ENCODE measurements at places on chromosomes 7 and 10.

- DNase-seq = no peak
Observed at GRCh38 chr10:51002469-51002868, 71.8 kb upstream of the PRKG1 start.

DNA sequence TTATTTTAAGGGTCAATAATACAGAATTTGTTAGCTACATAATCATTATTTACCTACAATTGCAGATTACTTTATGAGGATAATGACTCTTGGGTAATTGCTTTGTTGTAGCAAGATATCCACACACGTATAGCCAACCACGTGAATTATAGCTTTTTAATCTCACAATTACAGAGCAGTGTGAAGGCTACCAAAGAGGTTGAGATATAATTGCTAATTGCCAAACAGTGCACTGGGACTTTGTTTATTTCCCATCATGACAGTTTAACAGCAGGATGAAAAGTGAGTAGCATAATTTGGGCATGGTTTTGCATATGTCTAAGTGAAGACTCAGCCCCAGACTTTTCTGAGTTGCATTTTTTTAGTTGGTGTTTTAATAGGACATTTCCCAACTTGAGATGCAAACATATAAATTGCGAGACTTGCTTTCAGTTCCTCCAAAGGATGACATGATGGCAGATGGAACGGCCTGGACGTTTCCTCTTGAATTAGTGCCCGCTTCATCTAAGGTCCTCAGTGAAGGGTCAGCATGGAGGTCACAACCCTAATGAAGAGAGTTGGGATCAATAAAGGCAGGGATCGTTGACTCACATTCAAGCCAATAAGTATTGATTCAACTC is 180.7 kb upstream of the GPR26 start:
- DNase-seq = no peak

DNA sequence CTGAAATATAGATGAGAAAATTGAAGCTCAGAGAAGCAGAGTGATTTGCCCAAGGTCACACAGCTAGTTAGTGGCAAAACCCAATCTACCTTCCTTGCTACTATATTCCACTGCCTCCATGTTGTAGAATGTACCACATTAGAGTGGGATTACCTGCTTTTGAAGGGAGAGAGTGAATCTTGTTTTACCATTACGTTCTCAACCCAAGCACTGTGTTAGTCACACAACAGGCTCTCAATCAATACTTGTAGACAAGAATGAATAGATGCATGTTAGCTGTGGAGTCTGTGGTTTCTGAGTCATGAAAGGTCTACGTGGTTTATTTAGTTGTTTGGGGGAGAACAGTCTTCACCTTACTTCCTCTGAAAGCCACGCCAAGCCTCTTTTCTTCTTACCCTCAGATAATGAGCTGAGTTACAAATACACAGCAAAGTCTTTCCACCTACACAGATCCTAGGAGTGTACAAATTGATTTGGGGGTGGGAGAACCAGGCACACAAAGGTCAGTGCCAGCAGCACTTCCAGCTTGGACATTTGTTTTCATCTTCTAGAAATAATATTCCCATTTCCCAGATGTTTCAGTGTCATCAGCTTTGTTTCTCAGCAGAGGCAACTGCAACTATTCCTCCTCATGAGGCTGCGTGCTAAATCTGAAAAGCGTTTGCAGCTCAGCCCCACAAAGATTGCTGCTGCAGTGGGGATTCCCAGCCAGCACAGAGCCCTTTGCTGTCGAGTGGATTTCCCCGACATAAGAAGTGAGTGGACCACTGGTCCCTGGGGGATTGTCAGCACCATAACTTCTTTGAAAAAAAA is 71.5 kb upstream of the ADO start:
- peak; percentile 45 for DNase-seq

DNA sequence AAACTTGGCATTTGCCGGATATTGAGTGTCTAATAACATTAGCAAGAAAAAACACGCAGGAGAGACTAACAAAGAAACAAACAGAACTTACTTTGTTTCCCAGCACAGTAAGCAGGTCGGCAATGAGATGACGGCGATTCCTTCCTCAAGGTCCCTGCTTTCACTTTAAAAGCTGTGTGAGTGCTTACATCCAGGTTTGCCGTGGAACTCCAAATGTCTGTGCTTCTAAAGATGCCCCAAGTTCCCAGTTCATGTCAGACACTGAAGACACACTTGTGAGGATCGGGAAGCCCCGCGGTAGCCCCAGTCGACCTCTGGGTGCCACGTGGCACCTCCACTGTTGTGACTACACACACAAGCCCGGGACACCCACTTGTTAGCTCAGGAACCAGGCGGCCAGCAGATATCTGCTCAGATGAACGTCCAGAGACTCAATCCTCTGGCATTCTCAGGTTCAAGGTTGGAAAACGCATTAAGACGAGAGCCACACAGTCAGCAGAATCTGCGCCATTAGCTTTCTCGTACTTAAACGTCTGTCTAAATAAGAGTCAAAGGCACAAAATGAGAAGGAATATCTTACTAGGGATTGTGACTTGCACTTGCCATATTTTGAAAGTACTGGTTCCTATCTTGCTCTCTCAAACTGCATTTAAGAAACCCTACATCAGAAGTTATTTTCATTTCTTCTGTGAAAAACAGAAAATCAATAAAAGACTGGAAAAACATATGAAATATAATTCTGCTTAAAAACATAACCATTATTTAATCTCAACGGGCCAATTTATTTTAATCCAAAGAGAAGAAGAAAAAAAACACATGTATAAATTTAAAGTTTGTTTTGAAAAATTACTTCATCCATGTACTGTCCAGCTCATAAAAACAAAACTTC is 207.6 kb upstream of the KLF14 start:
- peak; percentile 57 for DNase-seq

DNA sequence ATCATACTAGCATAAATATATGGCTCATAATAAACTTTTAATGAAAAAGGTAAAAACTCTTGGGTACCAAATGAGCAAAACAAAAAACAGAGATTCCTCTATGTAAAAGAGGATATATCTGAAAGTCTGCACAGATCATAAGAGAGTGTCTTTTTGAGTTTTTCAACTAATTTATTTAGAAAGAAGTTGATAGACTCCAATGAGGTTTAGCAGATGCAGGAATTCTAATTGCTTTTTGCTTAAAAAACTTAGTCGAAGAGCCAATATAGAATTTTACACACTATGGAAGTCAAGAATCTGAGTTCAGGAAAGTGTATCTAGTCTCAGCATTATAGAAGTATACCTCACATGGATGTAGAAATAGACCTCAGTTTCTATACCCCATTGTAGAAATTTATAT is 3.4 kb upstream of the MLLT10 start:
- DNase-seq = no peak

GRCh38 chr7:22872096-22872807 is 49.6 kb upstream of the TOMM7 start:
- DNase-seq = no peak

GRCh38 chr10:105674448-105674847 is 1033.4 kb downstream of the SORCS3 start:
- DNase-seq = no peak

DNA sequence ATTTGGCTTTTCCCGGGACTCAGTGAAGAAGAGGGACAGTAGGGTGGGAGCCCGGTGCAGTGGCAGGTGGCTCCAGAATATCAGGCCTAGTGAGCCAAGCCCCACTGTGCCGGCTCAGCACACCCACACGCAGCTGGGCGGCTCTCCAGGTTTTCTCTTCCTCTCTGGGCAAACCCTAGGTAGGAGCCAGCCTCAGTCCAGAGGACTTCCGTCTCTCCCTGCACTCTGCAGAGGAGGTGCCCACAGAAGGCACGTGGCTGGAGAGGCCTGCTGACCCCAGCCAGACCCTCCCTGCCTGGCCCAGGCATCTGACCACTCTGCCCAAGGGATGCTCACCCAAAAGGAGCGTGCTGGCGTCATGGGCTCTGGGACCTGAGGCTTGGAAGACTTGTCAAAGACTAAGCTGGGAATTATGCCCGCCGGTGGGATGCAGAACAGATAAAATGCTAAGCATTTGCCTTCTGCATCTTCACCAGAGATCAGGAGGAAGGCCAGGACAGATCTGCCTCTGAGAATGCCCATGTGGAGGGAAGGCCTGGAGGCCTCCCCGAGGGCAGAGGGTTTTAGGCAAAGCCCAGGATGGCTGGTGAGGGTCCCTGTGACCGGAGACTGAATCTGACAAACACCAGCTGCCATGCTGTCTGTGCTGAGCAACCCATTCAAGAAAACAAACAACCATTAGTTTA is 40.2 kb downstream of the TCERG1L start:
- DNase-seq = no peak

- no peak for DNase-seq
Observed at GRCh38 chr10:96357038-96357620, 1.7 kb downstream of the OPALIN start.

- no peak for DNase-seq
Observed at GRCh38 chr7:122155566-122155965, 11.5 kb upstream of the AASS start.

DNA sequence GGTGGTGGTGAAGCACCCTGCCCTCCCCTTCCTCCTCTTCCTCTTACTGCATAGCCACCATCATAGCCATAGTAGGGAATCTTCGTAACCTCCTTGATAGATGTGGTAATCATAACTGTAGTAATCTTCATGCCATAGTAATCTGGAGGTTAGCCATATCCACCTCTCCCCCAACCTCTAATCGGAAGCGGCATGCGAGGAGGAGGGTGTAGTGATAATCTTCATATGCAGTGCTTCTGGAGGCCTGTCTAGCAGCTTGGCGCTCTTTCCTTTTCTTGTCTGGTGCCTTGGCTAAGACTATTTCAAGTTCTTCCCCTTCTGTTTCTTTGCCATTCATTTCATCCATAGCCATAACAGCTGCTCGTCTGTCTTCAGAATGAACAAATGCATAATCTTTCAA is 90.9 kb downstream of the MLLT10 start:
- no peak for DNase-seq

DNA sequence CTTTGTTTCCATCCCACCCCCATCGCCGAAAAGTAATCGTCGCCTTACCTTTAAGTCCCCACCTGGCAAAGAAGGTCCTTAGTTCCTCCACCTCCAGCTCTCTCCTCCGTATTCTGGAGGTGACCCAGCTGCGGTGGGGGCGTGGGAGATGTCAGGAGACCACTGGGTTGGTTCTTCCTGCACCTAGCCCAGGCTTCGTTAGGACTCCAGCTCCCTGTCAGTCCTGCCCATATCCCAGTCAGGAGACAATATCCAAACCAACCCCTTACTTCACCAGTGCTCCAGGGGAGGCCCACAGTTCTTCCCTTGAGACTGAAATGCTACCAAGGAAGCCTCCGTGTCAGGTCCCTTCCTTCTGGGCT is 693 bp downstream of the ADIRF start:
- DNase-seq = no peak

GRCh38 chr7:125908711-125909110 is 979.1 kb upstream of the POT1 start:
- no peak for DNase-seq

- no peak for DNase-seq
Observed at GRCh38 chr10:118742032-118742431, 12.7 kb downstream of the CACUL1 start.

GRCh38 chr10:69838418-69838817 is 36.7 kb downstream of the COL13A1 start:
- no peak for DNase-seq

GRCh38 chr10:28316696-28317095 is 13.8 kb upstream of the MPP7 start:
- DNase-seq = no peak

GRCh38 chr7:131357282-131357880 is 29.7 kb downstream of the MKLN1 start:
- DNase-seq = no peak

DNA sequence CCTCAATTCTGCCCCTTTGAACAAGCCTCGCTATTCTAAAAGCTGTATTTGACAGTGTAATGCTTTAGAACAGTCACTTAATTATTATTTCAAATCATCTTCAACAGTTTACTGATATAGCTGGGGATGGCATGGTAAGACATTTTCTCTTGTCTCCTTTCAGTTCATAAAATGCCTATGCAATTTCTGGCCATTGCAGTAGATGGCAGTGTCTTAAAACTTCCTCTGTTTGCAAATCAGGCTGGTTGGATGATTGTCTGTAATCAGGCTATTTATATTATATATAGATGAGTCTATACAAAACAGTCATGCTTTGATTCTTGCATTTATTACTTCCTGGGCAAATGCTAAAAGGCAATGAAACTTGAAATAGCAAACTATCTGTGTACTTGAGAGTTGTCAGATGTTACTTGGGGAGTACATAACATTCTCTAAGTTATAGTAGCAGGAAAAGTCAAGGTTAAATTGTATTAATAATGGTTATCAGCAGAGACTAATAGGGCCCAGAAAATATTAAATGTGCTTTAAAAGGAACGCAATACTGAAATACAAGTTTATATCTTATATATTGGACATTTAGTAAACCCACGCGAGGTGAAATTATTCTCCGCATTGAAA is 55.5 kb upstream of the LHFPL3 start:
- DNase-seq = no peak

GRCh38 chr7:1938788-1939433 is 268.8 kb downstream of the ELFN1 start:
- no peak for DNase-seq

- DNase-seq = peak; percentile 13
Observed at GRCh38 chr7:35975851-35976454, 175.1 kb downstream of the SEPTIN7 start.

- no peak for DNase-seq
Observed at GRCh38 chr10:113889911-113890310, 35.5 kb downstream of the NHLRC2 start.

DNA sequence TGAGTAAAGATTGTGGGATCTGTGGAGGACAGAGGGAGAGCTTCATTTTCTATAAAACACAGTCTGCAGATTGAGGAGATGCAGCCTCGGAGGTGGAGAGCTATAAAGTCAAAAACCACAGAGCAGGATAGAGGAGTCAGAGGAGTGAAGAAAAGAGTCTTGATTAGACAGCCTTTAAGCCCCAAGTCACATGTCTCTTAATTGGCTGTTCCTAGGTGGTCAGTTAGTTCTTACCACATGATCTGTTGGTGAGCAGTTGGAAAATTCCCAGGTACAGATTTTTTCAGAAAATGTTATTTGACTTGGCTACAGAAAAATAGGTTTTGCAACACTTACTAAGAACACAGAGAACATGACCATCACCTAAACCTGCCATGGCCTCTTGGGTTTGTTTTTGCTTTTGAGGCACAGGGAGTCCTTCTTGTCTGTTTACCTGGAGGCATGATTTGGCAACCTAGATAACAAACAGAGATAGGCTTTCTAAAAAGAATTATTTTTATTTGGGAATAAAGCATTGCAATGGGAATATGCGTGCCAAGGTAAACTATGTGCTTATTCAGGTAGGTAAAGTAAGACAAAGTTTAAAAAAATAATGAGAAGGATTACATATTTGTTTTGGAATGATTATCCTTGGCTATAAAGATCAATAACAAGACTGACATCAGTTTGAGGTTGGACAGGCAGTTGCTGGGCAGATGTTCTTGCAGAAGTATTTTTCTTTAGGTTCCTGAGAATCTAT is 604 bp upstream of the CYP3A43 start:
- no peak for DNase-seq

DNA sequence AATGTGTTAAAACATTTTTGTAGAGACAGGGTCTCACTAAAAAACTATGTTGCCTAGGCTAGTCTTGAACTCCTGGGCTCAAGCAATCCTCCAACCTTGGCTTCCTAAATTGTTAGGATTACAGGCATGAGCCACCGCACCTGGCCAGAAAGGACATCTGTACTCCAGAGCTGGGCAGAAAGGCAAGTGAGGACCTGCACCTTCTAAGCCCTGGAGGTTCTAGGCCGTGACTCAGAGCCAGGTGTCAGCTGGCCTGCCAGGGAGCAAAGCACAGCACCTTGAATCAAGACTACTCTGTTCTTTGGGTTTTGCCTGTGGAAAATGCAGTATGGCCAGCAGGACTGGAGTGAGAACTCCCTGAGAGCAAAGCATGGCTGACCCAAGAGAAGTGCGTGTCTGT is 396.5 kb downstream of the ADRA2A start:
- DNase-seq = no peak

- no peak for DNase-seq
Observed at GRCh38 chr10:88019753-88020152, 156.3 kb downstream of the PTEN start.

Measured in T-helper 22 cell (primary cell).